ENCODE measurements at places on chromosomes 12 and 14.

GRCh38 chr12:10409392-10409791 lies at the start of gene KLRC4:
KLRC4 (minus strand) TSS chr12:10409757; CDS start chr12:10409575, 182 bp downstream.
- peak; percentile 69 for DNase-seq

- DNase-seq, result no peak
Measured at GRCh38 chr12:68406911-68407310, 74.7 kb upstream of the MDM1 start.

GRCh38 chr12:20777420-20777819 lies 33.1 kb upstream of the SLCO1B3 start:
- DNase-seq, result no peak

DNA sequence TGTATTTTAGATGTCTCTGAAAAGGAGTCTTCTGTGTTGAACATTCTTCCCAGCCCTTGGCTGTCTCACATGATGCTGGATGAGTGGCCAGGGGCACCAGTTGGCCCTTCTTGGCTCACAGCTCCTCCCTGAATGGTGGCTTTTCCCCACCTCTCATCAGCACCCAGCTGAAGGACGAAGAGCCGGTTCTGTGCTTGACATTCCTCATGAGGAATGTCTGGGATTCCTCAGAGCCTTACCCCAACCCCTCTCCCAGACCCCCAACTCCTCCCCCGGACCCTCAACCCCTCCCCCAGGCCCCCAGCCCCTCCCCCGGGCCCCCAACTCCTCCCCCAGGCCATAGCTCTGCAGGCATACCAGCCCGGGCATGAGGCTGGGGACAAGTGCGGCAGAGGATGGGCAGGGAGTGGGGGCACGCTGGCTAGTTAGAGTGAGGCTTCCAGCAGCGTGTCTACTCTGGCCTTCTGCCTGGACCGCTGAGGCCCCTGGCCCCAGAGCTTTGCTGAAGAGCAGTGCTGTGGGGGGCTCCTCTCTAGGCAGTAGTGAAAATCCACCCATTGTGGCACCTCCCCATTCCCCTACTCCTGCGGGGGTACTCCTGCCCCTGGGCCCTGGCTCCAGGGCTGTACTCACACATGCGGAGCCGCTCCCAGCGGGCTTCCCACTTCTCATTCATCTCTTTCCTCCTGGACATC lies 64.3 kb downstream of the PLEKHG3 start:
- no peak for DNase-seq

- peak; percentile 54 for DNase-seq
Measured at GRCh38 chr14:25095736-25096437, 45.9 kb upstream of the STXBP6 start.

DNA sequence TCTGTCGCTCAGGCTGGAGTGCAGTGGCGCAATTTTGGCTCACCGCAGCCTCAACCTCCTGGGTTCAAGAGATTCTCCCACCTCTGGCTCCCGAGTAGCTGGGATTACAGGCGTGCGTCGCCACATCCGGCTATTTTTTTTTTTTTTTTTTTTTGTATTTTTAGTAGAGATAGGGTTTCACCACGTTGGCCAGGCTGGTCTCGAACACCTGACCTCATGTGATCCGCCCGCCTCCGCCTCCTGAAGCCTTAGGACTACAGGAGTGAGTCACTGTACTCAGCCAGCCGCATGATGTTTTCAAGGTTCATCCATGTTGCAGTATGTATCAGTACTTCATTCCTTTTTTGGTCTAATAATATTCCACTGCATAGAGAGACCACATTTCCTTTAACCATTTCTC lies 2.4 kb upstream of the RNF34 start:
- DNase-seq, result no peak

- peak; percentile 86 for DNase-seq
Measured at GRCh38 chr12:76586764-76587395, 27.3 kb upstream of the OSBPL8 start.

DNA sequence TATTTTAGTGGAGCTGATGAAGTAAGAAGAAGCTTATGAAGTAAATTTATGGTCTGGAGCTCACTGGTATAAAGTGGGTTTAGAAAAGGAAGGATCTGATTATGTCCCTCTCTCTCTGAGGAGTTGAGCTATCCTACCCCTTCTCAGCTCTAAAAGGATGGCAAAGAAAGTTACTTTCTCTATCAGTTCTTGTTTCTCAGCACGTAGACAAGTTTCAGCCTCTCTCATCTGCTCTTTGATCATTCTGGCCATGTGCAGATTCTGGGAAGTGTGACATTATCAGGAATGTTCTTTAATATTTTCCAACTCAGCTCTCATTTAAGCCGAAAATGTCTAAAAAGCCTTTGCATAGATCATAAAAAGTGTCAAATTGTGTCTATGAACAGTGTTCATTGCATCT lies 5.8 kb upstream of the EGLN3 start:
- no peak for DNase-seq

- peak; percentile 39 for DNase-seq
Measured at GRCh38 chr12:65827827-65828231, 3.5 kb downstream of the HMGA2 start.

- DNase-seq, result no peak
Measured at GRCh38 chr14:28759653-28760313, 6.8 kb upstream of the FOXG1 start.

- DNase-seq, result no peak
Measured at GRCh38 chr12:52513736-52514135, 6.5 kb downstream of the KRT5 start.

Data from hematopoietic multipotent progenitor cell treated with erythropoietin and hydrocortisone succinate and interleukin-3 and kit ligand, for 4 days (in vitro differentiated cells).